ENCODE measurements at places on chromosomes 12 and 14.
A peak's percentile ranks its signal among the peaks of the same experiment; 100 is the strongest.

GRCh38 chr12:102631274-102631673 lies 150.9 kb upstream of the IGF1 start:
- no peak for DNase-seq

- DNase-seq = no peak
Measured at GRCh38 chr12:62129291-62129690, 130.9 kb upstream of the USP15 start.

DNA sequence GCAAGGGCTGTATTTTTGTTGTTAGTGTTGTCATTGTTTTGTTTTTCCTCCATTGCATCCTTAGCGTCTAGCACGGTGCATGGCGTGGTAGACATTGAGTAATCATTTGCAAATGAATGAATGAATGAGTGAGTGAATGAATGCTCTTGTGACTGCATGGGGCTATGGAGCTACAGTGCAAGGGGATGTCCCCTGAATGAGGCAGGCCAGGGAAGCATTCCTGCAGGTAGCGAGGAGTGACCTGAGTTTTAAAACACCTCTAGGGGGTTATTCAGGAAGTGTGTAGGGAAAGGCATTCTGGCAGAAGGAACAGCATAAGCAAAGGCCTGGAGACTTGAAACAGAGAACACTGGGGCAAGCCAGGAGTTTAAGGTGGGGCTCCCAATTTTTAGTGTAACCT lies 16.9 kb downstream of the MYL2 start:
- DNase-seq = no peak

GRCh38 chr12:15453613-15454012 lies 131.3 kb downstream of the PTPRO start:
- DNase-seq = no peak

- peak; percentile 60 for DNase-seq
Measured at GRCh38 chr14:104968153-104968527, 10.0 kb downstream of the AHNAK2 start.

DNA sequence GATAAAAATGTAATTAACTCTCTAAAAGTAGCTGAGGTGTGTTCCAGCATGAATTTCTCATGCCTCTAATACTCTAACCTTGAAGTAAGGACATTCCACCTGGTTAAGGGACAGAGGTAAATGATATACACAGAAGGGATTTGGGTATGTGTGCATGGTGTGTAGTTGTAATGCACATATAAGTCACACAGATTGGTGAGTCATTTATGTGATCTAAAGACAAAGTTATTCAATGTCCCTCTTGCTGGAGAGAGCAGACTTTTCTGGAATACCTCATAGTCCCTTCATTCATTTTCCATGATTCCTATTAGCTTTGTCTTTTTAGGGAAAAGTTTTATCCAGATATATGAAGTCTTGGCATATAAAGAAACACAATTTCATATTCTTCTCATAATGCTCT lies 234.9 kb downstream of the SNAPC1 start:
- no peak for DNase-seq

All from lung microvascular endothelial cell (primary cell).